ENCODE measurements at places on chromosomes 3 and 15.

- no peak for DNase-seq
Measured at GRCh38 chr3:124686028-124686670, 44.1 kb upstream of the UMPS start.

DNA sequence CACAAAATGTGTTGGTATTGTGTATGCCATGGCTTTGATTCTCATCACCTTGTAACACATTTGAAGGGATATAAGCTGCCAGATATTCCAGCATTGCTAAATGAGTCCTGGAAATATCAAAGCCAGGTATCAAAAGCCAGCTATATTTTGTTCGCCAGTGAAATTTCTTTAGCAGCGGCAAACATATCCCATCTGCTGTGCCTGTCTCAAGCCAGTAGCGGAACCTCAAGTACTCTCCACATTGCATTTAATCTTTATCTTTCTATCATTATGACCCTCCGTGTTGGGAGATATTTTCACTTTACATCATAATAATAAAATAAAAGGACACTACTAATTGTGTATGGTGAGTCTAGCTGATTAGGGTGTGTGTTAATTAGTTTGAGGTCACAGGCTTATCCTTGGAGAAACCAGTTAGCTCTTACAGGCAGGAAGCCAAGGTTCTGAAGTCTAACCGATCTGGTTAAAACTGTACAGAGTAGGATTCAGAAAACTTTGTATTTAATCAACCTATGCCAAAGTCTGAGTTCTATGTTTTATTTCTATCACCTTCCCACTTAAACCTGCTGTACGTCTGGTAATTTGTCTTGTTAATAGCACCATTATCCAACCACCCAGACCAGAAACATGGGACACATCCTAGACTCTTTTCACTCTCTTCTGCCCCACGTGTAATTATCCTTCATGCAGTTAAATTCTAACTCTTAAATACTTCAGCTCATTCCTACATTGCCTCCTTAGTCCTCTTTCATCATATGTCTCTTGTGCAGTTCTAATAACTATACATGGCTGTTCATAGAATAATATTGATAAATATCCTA is 14.5 kb downstream of the TIPARP start:
- DNase-seq, result no peak

DNA sequence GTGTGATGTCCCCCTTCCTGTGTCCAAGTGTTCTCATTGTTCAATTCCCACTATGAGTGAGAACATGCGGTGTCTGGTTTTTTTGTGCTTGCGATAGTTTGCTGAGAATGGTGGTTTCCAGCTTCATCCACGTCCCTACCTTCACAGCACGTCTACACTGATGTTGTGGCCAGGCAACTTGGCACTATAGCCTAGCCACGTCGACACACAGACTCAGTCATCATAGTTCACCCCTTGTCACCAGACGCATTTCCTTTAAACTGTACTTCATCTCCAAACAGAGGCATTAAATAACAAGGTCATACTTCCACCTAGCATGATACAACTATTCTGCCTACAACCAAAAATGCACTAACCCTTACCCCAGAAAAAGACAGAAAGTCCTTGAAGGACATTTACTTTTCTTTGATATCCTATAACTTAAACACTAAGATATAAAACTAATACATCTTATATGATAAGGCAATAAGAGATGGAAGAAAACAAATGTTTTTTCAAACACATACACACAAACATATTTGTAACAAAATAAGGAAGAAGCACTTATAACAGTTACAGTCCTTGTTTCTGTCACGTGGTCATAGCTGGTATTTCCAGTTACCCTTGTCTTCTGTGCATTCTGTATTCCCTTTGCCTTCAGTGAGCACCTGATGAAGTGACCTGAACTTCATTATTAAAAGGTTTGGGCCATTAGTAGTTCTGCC is 121.4 kb downstream of the KLF13 start:
- DNase-seq, result no peak

DNA sequence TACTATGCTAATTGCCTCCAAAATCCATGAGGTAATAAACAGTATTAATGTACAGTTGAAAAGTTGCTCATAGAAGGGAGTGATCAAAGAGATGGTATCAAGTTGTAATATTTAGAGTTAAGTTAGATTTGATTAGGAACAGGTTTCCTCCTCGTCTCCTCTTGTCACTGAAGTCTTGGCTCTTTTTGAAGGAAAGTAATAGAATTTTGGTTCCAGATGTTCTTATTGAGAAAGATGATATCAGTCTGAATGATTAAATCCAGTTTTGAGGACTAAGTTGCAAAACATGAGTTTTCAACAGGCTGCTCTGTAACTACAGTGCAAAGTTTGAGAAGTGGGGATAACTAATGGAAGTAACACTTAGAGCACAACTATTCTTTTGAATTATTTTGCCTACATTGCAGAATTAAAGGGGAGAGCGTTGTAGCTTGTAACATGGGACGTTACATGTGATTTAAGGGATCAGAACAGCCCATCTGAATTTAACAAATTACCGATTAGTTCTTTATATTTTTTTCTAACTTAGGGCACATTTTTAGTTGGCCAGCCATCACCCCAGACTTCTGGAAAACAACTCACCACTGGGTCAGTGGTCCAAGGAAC is 48.3 kb downstream of the MAP6D1 start:
- DNase-seq, result no peak

- DNase-seq, result no peak
Measured at GRCh38 chr3:187136936-187137335, 2.4 kb downstream of the RPL39L start.

DNA sequence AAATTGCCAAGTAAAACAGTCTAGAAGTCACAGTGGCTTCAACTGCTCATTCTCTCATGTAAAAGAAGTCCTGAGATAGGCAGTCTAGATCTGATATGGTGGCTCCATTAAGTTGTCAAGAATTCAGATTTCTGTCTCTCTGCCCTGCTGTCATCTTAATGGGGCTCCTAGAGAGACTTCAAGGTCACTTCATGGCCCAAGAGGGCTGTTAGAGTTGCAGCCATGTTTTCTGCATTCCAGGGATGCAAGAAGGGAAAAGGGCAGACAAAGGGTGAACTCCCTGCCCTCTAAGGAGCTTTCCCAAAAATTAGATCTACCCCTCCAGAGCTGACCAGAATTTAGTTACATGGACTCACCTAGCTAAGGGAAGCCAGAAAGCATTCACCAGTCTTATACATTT is 23.1 kb downstream of the ABHD2 start:
- DNase-seq, result no peak

GRCh38 chr15:44299997-44300396 is 11.5 kb downstream of the GOLM2 start:
- DNase-seq, result no peak

DNA sequence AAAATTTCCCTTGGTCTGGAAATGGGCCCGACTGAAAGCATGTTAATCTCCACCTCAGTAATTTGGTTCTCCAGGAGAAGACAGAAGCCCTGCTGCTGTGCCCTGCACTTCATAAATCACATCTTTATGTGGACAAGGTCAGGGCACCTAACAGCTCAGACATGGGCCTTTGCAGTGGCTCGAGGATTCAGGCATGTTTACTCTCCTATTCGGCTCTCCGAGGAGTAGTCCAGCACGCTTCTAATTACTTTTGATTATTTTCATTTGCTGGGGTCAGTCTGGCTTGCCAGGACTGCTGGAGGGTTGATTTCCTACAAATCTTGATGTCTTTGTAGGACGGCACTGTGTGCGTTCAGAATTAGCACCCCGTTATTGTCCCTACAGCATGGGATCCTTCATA is 511.2 kb downstream of the MECOM start:
- DNase-seq, result no peak

- DNase-seq, result no peak
Measured at GRCh38 chr3:94159062-94159828, 96.4 kb downstream of the NSUN3 start.

- no peak for DNase-seq
Measured at GRCh38 chr15:57415602-57416001, 39.3 kb downstream of the CGNL1 start.

GRCh38 chr3:30554317-30554690 is 52.1 kb upstream of the TGFBR2 start:
- no peak for DNase-seq

GRCh38 chr3:11589706-11590105 is 54.0 kb downstream of the VGLL4 start:
- no peak for DNase-seq

GRCh38 chr15:56492791-56493555 is 28.0 kb upstream of the MNS1 start:
- DNase-seq, result no peak

- no peak for DNase-seq
Measured at GRCh38 chr3:40528426-40528825, 3.7 kb downstream of the ZNF621 start.

GRCh38 chr15:92315595-92316211 is 78.0 kb upstream of the ST8SIA2 start:
- no peak for DNase-seq

DNA sequence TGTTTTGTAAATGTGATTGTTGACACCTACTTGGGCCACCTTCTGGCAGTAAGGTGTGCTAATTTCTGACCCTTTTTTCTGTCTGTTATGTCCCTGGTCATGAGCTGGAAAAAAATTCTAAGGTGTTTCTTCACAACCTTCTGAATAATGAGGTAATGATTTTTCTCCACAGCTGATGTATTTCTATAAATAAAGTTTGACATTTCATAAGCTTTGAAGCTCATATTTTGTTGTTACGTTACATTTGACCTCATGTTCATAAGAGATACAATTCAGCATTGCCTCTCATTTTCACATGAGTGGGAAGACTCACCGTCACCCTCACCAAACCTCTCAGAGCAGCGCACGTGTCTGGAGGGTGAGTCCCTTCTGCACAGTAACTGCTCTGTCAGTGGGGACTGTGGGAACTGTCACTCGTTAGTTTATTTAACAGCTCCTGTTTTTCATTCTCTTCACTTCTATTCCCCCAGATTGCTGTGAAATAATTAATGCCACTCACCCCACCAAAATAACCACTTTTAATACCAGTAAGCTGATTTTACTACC is 140.9 kb downstream of the PLCL2 start:
- DNase-seq, result no peak

GRCh38 chr3:150148227-150148626 is 177.5 kb upstream of the PFN2 start:
- no peak for DNase-seq

DNA sequence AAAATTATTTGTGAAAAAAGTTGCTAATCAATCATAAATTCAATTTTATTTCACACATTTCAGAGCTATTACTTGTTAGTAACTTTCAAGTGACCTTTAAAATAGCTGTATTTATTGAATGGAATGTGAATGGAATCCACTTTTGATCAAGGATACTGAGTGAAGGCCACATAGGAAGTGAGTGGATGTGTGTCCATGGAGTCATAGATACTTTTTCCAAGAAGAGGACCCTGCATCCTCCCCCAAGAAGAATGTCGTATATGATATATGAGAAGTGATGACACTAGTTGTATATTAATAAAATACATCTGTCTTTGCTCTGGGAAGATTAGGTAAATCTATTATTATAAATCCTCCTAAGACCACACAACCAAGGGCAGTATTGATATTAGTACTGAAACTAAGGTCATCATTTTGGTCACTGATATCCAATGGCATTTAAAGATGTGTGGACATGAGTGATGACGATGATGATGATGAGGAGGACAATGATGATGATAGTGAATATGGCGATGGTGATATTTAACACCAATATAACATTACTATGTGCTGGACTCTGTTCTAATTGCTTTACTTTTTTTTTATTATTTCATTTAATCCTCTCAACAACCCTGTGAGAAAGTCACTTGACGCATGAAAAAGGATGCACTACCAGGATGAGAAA is 493.0 kb upstream of the NR2F2 start:
- DNase-seq, result no peak

- DNase-seq, result no peak
Measured at GRCh38 chr3:59388555-59389270, 338.9 kb upstream of the CFAP20DC start.

DNA sequence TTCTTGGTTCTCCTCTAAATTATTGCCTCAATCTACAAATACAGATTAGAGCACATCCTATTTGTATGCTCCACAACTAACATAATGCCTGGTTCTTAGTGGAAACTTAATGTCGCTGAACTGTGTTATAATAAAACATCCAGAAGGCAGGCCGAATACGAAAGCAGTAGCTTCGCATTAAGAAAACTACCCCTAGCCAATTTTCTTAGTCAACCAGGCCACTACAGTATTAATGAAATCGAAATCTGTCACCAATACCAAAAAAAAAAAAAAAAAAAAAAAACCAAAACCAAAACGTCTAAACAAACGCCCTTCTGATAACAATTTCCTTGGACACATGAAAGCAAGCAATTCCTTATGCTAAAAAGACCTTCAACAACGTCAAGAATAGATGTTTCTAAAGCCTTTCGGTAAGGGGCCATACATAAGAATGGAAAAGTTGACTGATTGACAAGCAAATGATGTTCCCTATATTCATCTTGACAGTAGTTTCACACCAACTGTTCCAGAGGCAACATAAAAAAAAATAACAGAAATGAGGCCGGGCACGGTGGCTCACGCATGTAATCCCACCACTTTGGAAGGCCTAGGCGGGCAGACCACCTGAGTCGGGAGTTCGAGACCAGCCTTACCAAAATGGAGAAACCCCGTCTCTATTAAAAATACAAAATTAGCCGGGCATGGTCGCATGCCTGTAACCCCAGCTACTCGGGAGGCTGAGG is 1.3 kb downstream of the DENND6A start:
- peak; percentile 13 for DNase-seq

DNA sequence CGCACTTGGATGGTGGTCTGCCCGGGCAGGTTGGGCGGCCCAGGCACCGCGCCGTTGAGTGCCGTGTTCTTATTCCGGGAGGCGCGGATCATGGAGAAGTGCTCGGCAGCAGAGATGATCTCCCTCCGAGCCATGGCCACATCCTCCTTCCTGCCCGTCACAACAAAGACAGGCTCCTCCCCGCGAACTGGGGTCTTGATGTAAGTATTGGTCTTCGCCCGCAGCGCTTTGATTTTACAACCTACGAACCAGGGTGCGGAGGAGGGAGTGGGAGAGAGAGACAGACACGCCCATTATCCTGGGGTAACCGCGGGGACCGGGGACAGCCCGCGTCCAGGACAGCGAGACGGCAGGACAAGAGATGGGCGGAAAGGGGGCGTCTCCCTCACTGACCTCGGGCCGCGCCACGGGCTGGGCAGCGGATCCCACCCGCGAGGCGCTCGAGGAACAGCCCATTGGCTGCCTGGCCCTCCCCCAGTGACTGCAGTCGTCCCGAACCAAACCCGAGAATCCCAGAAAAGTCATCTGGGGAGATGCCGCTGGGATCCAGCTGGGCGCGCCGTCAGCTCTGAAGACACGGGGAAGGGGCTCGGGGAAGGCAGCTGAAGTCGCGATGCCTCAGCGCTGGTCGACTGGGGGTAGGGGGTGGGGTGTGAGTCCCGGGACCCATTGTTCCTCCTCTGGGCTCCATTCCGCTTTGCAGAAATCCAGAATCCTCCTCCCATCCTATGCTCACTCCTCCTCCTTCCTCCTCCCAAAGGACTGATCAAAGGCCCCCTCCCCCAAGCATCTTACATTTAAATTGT is 1.2 kb downstream of the MEX3B start:
- DNase-seq, result no peak

- no peak for DNase-seq
Measured at GRCh38 chr3:177484926-177485325, 287.6 kb upstream of the TBL1XR1 start.

- DNase-seq, result no peak
Measured at GRCh38 chr15:99105514-99106341, 848 bp downstream of the SYNM start.

- no peak for DNase-seq
Measured at GRCh38 chr15:77084436-77084835, 13.5 kb upstream of the TSPAN3 start.

GRCh38 chr15:98683831-98684230 is 35.5 kb downstream of the IGF1R start:
- DNase-seq, result no peak

GRCh38 chr3:136982520-136983138 is 24.8 kb downstream of the IL20RB start:
- no peak for DNase-seq

- no peak for DNase-seq
Measured at GRCh38 chr3:78483090-78483489, 1284.7 kb downstream of the ROBO1 start.
